ENCODE measurements at places on chromosomes 5 and 9.
A peak's percentile ranks its signal among the peaks of the same experiment; 100 is the strongest.

- peak; percentile 12 for DNase-seq
These were observed 599.8 kb upstream of the BRINP1 start for GRCh38 chr9:119968836-119969707.

- DNase-seq: no peak
These were observed 111.8 kb downstream of the CAVIN4 start for GRCh38 chr9:100689635-100690034.

DNA sequence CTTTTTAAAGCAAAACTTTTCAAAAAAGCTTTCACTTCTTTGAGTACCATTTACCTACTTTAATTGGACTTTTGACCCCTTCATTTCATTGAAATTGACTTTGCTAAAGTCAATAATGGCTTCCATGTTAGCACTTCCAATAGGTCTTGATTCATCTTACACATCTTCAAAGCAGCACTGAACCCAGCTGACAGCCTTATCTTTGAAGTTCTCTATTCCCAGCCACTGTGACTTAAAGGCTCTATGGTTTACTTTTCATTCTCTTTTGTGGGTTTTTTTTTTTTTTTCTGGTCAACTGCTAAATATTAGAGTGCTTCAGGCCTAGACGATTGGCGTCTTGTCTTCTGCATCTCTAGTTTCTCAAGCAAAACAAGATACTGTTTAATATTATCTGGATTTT is 385.0 kb downstream of the CTNND2 start:
- no peak for DNase-seq

GRCh38 chr9:32955655-32956478 is 45.6 kb downstream of the APTX start:
- no peak for DNase-seq

DNA sequence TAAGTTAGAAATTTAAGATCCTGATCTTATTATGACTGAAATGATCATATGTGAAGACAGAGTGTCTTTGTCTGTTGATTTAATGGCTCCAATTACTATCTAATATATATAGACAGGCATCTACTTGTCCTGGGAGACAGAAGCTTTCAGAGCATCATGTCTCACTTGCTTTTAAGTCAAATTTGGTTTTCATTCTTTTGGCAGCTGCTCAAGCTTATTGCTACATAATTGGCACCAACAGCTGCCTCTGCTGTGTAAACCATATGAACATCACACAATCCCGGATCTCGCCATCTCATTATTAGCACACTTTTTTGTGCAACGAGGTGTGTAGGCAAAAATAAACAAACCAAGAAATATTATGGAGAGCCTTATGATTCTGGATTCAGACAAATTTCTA is 1717.9 kb downstream of the EFNA5 start:
- no peak for DNase-seq

DNA sequence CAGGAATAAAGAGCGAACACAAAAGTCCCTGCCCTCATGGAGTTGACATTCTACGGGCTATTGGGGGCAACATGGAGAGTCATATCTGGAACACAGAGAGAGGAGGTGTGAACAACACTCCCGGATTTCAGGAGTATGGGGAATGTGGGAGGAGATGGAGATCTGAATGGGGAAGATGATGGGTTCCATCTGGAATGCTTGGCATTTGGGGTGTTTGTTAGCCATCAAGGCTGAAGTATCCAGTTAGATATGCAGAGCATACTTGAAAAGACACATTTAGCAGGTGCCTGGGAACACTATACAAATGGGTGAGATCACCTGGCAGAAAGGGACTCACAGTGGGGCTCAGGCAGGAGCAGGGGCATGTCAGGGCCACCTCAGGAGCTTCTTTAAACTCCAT is 61.1 kb downstream of the EGFLAM start:
- DNase-seq: no peak

DNA sequence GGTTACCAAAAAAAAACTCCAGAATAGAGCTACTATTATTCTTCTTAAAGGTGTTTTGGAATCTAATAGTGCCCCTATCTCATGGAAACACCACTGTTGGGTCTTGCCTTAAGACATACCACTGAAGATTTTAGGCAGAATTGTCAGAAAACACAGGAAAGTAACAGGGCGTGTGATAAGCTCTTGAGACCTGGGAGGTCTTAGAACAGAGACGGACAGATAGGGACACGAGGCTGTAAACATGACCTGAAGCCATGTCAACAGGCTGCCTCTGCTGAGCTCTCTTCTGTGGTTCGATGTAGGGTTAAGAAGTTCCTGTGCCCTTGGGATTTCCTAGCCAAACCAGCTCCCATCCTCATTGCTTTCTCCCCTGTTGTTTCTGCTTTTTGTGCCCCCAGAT is 69.3 kb downstream of the CTSL start:
- DNase-seq: no peak

- DNase-seq: no peak
These were observed 103.7 kb downstream of the SIL1 start for GRCh38 chr5:139094154-139095131.

GRCh38 chr5:117220730-117221129 is 646.1 kb upstream of the SEMA6A start:
- no peak for DNase-seq

- DNase-seq: no peak
These were observed 176.6 kb downstream of the ARHGAP26 start for GRCh38 chr5:142946547-142947426.

DNA sequence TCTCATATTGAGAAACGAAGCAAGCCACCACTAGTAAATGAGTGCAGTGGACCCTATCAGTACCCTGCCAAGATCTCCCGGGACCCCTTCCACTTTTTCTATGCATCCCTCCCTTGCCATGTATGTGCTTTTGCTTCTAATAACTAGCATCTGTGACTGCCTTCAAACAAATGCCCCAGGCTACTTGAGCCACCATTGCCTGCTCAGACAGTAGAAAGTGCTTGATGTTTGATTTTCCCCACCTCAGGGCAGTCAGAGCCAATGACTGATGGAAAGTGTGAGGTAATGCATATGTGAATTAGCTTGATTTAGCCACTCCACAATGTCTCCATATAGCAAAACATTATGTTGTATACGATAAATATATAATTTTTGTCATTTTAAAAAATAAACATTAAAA is 797.3 kb upstream of the ACO1 start:
- DNase-seq: no peak

GRCh38 chr5:149224282-149224681 is 47.4 kb upstream of the AFAP1L1 start:
- no peak for DNase-seq
